ENCODE measurements at places on chromosomes 4 and X.
A peak's percentile ranks its signal among the peaks of the same experiment; 100 is the strongest.

DNA sequence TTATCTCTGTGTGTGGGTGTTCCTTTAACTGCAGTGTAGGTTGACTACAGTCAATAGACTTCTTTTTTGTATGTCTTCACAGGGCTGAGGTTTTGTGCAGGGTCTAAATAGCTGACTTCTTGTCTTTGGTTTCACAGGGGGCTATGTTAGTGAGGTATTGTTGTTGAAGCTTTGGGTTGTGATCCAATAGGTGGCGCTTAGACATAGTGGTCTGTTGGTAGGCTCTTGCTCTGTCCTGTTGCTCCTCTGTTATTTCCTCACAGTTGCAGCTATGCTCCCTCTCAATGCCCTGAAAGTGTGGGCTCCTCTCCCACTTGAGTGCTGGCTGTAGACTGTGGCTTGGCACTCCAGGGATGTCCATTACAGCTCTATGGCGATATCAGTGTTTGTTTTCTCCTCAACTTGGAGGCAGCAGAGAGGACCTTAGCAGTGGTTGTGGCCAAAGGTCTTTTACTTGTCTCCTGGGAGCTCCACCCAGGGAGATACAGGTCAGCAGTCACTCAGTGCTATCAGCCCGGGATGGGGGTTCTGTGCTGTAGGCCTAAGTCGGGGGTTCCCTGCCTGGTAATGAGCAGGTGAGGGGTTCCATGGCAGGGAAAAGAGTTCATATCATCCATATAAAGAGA, 14.0 kb downstream of the POF1B start:
- no peak for DNase-seq

DNA sequence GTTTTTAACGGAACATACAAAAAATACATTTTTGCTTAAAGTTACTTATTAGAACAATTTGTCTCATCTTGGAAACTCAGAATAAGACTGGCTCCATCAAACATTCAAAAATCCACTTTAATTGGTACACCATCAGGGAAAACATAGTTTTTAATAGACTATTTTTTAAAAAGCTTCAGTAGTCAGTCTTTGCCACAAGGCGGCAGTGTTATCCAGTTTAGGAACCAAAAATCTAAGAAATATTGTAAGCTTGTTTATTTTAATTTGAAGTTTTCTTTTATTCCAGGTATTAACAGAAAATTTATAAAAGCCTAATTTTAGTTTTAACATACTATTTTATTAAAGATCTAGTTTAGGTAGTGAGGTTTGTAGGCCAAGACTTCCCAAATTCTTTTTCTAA, 107.7 kb downstream of the APOOL start:
- no peak for DNase-seq

GRCh38 chr4:1512738-1513660, 106.8 kb upstream of the NKX1-1 start:
- peak; percentile 63 for DNase-seq

GRCh38 chrX:40423299-40423698, 157.5 kb upstream of the ATP6AP2 start:
- no peak for DNase-seq

DNA sequence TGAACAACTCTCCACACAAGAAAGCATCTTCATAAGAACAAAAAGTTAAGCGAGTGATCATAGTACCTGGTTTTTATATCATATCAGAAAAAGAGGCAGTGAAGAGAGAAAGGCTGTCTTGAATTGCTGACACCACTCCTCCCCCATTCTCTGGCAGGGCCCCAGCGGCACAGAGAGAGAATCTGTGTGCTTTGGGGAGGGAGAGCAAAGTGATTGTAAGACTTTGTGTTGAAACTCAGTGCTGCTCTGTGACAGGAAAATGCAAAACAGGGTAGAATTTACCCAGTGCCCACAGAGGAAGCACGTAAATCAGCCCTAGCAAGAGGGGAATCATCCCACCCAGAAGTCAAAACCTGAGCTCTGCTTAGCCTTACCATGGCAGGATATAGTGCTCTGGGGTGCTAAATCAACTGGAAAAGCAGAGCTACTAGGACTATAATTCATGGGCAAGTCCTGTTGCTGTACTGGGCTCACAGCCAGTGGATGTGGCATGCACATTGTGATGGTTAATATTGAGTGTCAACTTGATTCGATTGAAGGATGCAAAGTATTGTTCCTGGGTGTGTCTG, 174.6 kb downstream of the PRR32 start:
- DNase-seq = no peak

DNA sequence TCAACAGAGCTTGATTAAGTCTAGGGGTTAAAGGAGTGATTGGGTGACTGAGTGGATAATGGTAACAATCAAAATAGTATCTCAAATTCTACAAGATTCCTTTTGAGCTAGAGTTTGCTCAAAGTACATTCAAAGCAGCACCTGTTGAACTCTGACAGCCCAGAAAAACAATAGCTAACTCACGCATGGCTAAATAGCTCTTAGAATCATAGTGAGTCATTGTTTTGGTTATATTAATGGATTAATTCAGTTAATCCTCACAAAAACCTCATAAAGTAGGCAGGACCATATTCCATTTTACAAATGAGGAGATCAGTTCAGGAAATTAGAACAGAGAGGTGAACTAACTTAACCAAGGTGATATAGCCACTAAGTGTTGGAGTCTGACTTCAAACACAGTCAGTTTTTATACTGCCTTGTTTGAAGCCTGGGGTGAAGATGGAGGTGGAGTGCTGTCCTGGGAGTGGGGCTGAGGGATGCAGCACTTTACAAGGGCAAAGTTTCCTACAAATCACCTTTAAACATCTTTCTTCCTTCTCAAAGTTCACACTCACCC, 35.9 kb upstream of the PPM1K start:
- peak; percentile 0 for DNase-seq

- peak; percentile 6 for DNase-seq
These were observed at the start of gene KLHL13 for GRCh38 chrX:118116713-118117550. KLHL13 (minus strand) TSS chrX:118116810; CDS start chrX:118028473, 88,337 bp downstream.

GRCh38 chrX:133639726-133640125, 224.4 kb upstream of the GPC4 start:
- DNase-seq = no peak

GRCh38 chr4:38902695-38903094, 35.1 kb downstream of the FAM114A1 start:
- no peak for DNase-seq

DNA sequence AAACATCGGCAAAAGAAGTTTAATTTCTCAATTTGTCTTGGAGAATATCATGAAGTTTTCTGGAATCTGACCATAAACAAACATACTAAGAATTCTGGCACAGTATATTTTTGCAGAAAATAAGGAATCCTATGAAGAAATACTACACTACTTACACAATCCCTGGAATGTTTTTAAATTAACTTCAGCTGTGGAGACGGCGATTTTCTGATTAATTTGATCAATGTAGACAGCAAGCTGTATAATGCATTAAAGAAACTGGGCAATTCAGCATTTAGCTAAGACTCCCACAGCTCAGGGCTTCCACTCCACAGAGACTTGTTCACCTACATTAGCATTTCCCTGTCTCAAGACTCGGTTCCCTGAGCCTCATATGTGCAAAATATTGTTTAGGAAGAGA, 12.2 kb downstream of the EGFL6 start:
- no peak for DNase-seq

DNA sequence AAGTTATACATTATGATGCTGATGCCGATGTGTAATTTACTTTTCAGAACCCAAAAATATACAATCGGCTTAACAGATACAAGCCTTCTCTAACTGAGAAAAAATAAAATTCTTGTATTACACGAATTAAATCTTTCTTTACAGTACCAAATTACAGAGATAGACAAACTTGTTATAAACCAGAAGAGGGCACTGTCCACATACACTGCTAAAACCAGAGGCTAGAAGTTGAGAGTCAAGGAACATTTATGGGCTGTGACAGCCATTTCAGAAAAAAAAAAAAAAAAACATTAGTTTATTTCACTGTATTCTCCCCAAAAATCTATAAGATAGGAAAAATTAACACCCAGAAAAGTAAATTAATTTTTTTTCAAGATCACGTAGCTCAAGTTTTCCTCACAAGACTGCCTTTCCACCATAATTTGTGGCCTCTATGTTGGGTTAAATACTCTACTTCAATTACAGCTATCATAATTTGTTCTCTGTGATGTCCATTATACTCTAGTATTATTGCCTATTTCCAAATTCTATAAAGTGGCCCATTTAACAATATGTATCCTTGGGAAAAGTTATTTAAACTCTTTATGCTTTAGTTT, 12.0 kb downstream of the EREG start:
- no peak for DNase-seq

DNA sequence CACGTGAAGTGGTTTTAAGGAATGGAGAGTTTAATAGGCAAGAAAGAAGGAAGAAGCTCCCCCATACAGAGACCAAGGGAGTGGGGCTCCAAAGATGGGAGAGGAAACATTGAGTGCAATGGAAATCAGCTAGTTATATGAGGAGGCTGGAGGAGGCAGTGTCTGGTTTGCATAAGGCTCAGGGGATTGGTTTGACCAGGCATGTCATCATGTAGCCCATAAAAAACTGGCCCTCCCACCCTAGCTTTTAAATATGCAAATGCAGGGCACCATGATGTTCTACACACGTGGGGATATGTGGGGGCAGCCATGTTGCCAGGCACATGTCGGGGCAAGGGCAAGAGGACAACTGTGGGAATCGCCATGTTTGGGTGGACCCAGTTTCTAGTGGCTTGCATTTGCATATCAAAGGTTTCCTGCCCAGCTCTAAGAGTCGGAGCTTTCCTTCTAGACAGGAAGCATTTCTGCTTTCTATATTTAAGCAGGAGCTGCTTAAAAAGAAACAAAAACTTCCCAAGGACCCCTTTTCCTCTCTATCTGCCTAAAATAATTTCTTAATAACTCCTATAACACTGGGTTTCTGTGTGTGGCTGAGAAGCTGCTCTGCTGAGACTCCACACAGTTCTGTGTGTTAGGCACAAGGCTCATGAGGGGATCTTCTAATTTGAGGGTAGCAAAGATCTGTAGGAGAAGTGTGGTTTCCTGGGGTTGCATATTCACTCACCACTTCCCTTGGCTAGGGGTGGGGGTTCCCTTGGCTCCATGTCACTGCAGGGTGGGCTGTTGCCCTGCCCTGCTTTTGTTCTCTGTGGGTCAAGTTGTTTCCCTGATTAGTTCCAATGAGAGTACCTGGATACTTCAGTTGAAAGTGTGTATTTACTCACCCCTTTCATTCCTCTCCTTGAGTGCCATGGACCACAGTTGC, 113.5 kb downstream of the VSIG4 start:
- no peak for DNase-seq

DNA sequence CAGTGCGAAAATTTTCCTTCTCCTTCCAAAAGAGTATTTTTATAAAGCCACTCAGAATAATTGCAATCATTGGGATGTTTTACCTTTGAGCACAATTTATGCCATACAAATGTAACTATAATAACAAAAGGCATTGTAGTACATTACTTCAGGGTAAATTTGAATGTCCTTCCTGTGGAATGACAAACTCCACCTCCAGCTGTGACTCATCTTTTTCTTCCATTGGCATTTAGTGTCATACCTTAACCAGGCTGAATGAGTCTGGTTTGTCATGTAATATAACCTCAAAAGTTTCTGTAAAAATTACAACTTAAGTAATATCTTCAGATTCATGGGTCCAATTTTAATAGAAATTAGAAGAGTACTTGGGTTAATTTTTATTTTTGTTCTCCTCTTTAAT, 93.3 kb downstream of the TMEM47 start:
- DNase-seq = no peak

GRCh38 chr4:13267091-13267490, 217.0 kb downstream of the RAB28 start:
- no peak for DNase-seq

DNA sequence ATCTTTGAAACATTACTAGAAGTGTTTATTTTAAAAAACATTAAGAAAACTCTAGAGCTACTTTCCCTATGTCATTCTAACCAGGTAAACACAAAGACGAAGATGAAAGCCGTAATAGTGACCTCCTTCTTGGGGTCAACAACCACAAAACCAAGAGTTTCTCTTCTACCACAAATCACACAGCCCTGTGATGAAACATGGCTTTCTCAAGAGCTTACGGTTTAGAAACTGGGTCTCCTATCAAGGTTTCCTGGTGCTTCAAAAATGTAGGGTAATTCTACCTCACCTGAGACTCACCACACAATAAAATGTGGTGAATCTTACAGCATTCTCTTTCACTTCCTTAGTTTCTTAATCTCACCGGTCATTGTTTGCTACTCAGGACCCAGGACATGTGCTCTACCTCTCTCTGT, 50.9 kb downstream of the CORIN start:
- DNase-seq = no peak

GRCh38 chr4:168766604-168767316, 243.3 kb downstream of the CBR4 start:
- no peak for DNase-seq

- no peak for DNase-seq
These were observed 300.3 kb upstream of the NWD2 start for GRCh38 chr4:36944232-36944631.

GRCh38 chrX:39726771-39727170, 371.0 kb downstream of the BCOR start:
- no peak for DNase-seq

DNA sequence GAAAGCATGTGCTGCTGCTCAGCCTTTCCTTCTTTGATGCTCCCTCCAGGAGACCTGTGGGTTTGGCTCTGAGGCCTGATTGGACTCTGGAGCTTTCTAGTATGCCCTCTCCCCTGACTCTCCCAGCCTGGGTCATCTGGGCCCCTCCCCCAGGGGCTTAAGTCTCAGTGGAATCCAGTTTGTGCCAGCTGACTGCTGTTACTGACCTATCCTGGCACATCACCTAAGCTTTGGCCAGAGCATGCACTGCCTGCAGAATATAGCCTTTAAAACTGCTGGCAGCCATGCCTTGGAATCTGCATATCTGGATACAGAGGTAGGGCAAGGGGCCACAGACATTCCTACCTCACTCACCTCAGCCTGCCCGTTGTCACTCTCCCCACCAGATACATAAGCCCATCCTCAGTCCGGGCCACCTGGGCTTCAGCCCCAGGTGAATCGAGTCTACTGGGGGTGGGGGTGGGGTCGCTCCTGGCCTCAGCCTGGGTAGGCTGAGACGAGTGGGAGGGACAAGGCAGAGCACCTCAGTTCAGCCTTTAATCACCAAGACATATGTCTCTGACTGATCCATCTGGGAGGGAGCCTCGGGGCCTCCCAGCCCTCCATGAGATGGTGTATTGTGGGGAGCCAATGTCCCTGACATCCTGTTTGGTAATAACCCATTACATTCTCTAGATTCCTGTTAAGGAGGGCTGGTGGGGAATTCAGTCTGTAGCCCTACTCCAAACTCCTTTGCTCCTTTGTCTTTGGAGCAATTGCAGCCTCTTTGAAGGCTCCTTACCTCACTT, 61.2 kb downstream of the STARD8 start:
- no peak for DNase-seq

DNA sequence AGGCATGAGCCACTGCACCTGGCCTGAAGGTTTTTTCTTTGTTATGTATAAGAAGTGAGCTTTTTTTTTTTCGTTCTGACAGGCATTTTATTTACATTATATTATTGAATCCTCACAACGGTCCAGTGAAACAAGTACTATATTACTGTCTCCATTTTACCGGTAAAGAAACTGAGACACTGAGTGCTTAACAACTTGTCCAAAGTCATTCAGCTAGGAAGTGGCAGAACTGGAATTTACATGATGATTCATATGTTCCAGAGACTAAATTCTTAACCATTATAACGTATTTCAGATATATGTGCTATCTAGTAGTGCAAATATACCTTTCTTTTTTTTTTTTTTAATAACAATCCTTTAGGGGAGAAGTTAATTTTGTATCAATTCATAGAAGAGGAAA, 18.4 kb upstream of the SLC6A14 start:
- no peak for DNase-seq
